T-helper 17 cell (primary cell): ENCODE measurements at places on chromosomes 4 and X. TPM values are rescaled to one million over a fixed set of nuclear protein-coding genes. Genes with fewer than 3 reads are reported as not detected.

DNA sequence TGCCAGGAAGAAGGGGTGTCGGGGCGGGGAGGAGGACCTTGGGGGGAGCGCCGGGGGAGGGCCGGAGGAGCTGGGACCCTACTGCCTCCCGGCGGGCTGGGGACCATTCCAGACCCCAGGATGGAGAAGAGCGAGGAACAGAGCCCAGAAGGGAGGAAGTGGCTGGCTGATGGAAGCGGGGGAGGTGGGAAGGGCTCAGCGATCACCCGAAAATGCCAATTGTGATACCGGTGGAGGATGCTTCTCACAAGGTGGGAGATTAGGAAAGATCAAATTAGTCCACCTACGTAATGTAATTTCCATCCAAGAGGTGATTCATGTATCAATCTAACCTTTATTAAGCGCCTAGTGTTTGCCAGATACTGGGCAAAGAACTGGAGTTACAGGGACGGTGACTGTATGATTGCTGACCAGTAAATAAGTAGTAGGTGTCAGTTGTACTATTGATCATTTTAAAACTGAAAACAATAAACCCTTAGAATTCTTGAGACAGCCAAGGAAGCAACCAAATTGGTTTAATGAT, 452 bp upstream of the RAI2 start:
- DNase-seq = no peak

DNA sequence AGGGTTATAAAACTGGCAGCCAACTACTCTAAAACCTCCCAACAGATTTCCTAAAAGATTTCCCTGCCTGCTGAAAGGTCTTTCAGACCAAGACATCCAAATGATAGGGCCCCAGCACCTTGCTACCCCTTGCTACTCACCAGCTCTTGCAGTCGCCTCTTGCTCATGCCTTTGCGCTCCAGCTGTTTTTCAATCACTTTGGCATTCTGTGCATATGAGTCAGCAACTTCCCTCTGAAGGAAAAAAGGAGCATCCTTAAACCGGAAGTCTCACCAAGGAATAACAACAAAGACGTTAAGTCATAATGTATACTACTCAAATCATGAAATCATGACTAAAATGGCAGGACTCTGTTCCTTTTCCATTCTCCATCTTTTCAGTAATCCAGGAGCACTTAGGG, 24.0 kb downstream of the STEEP1 start:
- DNase-seq = no peak

GRCh38 chr4:22416403-22416802, 99.5 kb downstream of the ADGRA3 start:
- no peak for DNase-seq

DNA sequence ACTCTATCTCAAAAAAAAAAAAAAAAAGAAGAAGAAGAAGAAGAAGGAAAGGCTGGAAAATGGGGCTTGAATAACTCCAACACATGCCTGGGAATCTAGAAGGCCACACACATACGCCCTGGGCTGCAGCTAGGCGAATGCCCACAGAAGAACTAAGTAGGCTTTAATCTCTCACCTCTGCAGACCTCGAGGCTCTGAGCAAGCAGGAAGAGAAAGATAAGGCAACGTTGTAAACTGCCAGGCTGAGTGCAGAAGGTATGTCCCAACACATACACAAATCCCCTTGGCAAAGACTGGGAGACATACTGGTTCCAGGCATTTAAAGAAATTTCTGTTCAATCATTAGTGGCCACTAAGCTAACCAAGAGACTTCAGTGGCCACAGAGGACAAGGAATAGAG, 18.4 kb downstream of the SLC38A5 start:
- DNase-seq = no peak

GRCh38 chrX:37779857-37780256, at the start of gene CYBB:
CYBB (plus strand) TSS chrX:37780059; CDS start chrX:37780078, 19 bp downstream.
- no peak for DNase-seq

- DNase-seq = no peak
These were observed 154.9 kb downstream of the STK32B start for GRCh38 chr4:5206016-5206790.

GRCh38 chr4:165634766-165635165, 238.3 kb upstream of the TLL1 start:
- no peak for DNase-seq

- DNase-seq = no peak
These were observed 3.3 kb upstream of the AWAT2 start for GRCh38 chrX:70052895-70053615.

DNA sequence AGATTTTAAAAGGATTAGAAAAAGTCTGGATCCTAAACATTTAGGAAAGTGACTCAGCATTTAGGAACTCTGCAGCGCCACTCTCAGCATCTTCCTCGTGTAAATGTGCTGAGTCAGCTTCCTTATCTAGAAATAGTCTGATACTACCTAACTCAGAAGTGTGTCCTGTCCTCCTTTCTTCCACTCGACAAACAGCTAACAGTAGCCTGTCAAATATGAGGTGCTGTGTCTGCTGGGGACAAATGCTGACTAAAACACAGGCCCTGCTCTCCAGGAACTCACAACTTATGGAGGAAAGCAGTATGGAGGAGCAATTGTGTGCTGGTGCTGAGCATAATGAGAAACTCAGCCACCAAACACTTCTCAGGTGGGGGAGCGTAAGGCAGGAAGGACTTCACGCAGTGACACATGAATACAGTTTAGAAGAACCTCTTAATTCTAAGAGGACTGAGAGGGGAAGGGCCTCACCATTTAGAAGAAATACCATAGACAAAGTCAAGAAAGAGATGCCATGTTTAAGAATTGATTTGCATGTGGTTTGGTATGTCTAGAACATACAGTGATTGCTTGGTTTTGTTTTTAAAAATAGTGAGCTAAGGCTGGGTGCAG, 125.3 kb downstream of the SOWAHB start:
- DNase-seq = no peak

DNA sequence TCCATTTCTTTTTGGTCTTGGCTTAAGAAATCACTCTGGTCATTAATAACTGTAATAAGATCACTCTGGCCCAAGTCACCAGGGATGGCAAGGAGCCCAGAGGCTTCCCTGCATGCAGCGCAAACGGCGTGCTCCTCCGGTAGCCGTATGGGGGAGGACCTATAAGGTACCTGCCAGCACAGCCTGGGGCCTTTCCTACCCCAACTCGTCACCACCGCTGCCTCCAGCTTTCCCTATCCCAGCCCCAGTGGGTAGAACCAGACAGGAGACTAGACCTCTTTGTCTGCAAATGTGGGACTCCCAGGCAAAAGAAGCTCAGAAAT, 25.9 kb downstream of the HAND2 start:
- DNase-seq = no peak

- DNase-seq = no peak
These were observed 42.9 kb upstream of the SPRY1 start for GRCh38 chr4:123353656-123354055.

GRCh38 chr4:176271749-176272148, 2.7 kb upstream of the ASB5 start:
- no peak for DNase-seq

DNA sequence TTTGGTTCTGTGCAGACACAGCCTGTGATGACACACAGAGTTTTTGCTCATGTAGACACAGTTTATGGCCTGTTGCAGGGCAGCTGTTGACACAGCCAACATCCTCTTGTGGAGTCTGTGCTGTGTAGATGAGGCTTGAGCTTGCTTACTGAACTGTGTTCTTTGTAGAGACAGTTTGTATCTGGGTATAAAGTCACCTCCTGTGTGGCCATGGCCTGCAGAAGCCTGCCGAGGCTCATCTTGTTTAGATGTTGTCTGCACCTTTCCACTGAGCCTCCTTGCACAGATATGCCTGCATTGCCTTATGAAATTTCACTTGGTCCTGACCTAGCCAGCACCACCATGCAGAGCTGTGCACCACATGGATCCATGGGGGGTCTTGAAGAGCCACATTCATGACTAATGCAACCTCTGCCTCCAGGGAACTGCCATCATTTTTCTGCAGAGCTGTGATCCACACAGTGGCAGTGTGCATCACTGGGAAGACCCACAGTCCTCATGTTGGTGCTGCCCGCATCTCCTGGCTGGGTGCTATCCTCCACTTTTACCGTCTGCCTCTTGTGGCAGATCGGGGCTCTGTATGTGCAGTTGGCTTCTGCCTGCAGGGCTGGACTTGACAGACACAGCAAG, 198.0 kb upstream of the MAMLD1 start:
- no peak for DNase-seq

- DNase-seq = no peak
These were observed 137.3 kb upstream of the RXFP1 start for GRCh38 chr4:158384414-158384813.

DNA sequence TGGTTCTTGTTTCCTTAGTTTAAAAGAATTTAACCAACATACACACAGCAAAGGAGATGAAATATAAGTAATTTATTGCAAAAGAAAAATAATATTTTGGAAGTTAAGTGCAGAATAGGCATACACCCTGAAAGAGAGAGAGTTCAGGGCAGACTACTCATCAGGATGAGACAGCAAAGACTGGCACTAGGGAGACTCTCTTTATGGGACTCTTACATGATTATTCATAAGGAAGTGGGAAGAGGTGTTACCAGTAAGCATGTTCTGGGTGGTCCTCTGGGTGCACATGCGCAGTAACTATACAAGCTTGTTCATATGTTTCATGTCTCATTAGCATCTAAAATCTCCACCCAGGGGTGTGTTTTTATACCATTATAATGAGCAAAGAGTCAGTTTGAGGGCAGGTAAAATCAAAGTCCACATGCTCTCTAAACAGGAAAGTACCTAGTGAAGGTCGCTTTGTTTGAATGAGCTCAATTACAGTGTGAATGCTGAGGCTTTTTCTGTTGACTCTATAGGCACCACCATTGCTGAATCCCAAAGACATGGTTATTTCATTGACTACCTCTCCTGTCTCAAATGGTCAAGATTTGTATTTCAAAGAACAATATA, 38.2 kb upstream of the PRDM5 start:
- no peak for DNase-seq

GRCh38 chrX:40012868-40013265, 84.9 kb downstream of the BCOR start:
- no peak for DNase-seq

DNA sequence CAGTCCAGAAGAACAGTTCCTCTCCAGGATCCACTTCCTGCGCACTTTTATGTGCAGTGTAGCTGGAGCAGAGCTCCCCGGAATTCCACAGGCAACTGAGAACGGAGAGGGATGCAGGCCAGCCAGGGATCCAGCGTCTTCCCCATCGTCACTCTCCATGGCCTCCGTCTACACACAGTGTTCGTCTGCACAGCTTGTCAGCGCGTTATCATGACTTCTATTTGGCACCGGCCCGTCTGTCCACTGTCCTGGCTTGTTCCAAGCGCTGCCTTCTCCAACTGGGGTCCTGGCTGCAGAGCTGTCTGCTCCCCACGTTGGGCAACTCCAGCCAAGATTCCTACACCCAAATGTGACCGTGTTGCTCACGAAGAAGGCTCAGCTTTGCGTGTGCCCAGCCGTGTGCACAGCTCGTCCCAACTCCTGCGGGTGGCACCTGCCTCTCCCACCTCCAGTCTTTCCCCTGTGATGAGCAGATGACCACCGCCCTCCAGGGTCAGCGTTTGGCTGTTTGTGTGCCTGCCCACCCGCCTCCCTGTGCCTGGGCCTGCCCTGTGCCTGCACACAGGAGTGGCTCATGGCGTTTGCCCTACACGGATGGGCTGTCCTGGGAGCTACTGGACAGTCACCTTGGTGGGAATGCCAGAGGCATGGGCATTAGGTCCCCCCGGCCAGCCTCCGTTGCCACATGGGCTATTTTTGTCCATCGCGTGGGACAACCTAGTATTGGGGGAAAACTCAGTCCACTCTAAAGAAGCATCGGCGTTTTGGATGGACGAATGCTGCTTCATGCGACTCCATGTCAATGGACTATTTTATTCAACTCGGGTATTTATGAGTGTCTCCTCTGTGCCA, 2.2 kb upstream of the CTBP1 start:
- no peak for DNase-seq

DNA sequence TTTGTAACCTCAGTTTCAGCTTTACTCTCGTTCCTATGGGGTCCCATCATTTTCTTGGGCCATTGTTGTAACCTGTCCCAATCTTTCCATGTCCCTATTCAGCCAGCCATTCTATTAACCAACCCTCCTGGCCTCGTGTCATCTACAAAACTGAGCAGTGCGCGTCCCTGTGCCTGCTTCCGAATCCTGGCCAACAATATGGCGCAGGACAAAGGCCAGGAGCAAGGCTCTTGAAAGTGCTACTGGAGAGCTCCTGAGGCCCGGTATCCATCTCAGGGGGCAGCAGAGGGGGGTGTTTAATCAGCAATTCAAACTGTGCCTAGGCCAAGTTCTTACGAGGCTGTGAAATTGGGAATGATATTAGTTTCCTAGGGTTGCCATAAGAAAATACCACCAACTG, 41.2 kb upstream of the APLN start:
- DNase-seq = no peak

- no peak for DNase-seq
These were observed 132.4 kb downstream of the RPA4 start for GRCh38 chrX:97016106-97016505.

DNA sequence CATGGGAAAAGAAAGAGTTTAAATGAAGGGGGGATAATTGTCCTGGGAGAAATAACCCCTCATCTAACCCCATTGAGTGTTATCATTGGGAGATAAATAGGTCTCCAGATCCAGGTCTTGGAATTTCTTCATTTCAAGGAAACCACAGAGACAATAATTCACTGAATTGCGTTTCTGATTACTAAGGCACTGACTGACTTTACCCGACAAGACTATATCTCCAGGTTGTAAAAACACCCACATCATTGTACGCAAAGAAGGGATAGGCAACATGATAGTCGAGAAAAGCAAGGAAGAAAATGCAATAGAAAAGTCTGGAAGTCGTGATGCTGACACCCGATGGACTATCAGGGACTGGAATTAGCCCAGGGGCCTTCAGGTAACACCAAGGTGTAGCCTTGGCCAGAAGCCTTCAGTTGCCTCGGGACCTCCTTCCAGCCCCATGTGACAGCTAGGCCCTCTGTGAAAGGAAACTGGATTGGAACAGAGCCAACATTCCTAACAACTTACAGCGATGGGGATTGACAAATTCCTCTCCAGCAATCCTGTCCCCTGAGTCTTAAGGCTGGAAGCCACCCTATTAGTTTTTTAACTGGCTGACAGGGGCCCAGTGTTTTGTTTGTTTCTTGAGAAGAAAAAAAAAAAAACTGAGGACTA, 46.5 kb upstream of the RAB9B start:
- no peak for DNase-seq

DNA sequence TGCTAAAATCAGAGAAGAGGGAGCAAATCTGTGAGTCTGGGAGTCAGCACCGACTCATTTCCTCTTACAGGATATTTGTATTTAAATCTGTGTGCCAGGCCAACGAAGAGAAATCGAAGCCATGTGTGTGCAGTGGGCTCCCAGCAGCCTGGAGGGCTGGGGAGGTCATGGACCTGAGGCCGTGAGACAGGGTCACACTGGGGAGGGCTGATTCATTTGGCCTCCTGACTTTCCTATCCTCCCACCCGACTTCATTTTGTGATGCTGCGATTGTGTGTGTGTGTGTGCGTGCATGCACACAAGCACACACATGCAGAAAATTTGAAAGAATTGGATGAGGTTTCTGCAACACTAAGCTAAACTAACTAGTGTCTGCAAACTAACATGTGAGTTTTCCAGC, 48.7 kb upstream of the STX18 start:
- no peak for DNase-seq

- DNase-seq = no peak
These were observed 25.6 kb upstream of the SPP1 start for GRCh38 chr4:87949961-87950360.

The TMEM187 gene
- 2.4 TPM for total RNA-seq

The SH3D19 gene
- total RNA-seq = not detected

The ZAR1 gene
- not detected for total RNA-seq

The HTN3 gene
- total RNA-seq = not detected

The AMTN gene
- not detected for total RNA-seq

The RIPPLY1 gene
- not detected for total RNA-seq

The MID1IP1 gene
- total RNA-seq = 33.0 TPM

The SPIN4 gene
- total RNA-seq = 1.4 TPM

The UCHL1 gene
- not detected for total RNA-seq

The CENPU gene
- 5.4 TPM for total RNA-seq
